ENCODE measurements at places on chromosomes 3 and 15.

- DNase-seq, result no peak
Observed at GRCh38 chr3:82015241-82015640, 253.8 kb upstream of the GBE1 start.

GRCh38 chr15:26722621-26723160 is 50.2 kb downstream of the GABRB3 start:
- no peak for DNase-seq

GRCh38 chr3:131747466-131747865 is 244.7 kb upstream of the MRPL3 start:
- DNase-seq, result no peak

GRCh38 chr3:185024406-185024805 is 128.5 kb downstream of the C3orf70 start:
- no peak for DNase-seq

GRCh38 chr15:28017423-28017924 is 81.6 kb downstream of the OCA2 start:
- no peak for DNase-seq

Measured in stimulated activated naive CD4-positive, alpha-beta T cell treated with Interleukin-2 at 50 U/mL for 16 hours (primary cell).